Stimulated activated CD8-positive, alpha-beta memory T cell treated with anti-CD3 and anti-CD28 coated beads, Interleukin-4, amount 100 ng/mL, for 48 hours (primary cell): ENCODE measurements at places on chromosomes 12 and 14.
A peak's percentile ranks its signal among the peaks of the same experiment; 100 is the strongest.

GRCh38 chr12:52659395-52659794 lies 7.4 kb upstream of the KRT2 start:
- DNase-seq = no peak

GRCh38 chr12:6088921-6089747 lies 35.3 kb downstream of the VWF start:
- no peak for DNase-seq

DNA sequence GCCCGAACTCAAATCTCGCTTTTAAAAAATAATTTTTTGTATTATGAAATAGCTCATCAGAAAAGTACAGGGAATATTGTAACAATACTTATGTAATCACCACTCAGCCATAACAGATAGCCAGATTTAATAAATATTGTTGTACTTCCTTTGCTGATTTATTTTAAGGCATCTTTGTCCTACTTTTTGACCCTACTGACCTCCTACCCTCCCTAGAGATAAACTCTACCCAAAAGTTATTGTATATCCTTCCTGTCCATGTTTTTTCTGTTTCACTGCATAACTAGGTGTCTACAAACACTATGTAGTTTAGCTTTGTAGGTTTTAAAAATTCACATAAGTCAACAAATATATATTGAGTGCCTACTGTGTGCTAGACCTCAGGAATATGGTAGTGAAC lies 25.1 kb downstream of the SOCS2 start:
- DNase-seq = no peak

GRCh38 chr14:31982642-31983041 lies 94.5 kb upstream of the ARHGAP5 start:
- no peak for DNase-seq

DNA sequence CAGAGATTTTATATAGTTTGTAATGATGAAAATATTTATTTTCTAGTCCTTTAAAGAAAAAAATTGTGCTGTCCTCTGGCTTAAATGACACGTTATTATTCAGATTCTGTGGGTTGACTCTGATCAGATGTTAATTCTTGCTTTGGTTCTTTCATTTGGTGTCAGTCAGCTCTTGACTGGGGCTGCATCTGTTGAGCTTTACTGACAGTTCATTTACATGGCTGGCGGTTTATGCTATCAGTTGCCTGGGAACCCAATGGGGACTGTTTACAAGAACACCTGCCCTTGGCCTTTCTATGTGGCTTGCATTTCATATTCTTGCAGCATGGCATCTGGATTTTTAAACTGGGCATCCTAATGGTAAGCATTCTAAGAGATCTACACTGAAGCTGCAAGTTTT lies 667.1 kb upstream of the FBXO33 start:
- no peak for DNase-seq

DNA sequence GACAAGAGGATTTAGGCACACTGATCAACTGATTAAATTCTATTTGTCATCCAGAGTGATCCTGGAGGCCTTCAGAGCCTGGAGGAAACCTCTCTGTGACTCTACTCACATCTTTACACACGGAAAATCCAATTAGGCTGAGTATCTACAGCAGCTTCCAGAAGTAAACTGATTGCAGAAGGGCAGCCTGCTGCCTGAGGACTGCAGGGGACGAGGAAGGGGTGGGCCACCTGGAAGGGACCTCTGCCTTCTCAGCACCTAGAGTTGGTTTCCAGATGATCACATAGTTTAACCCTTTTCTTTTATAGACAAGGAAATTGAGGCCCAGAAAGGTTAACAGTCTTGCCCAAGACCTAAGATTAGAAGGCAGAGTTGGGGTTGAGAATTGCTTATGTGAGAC lies 206.1 kb downstream of the DAD1 start:
- DNase-seq = no peak

GRCh38 chr12:106759526-106760183 lies 14.8 kb upstream of the RIC8B start:
- no peak for DNase-seq

GRCh38 chr14:87434011-87434410 lies 559.0 kb downstream of the GALC start:
- no peak for DNase-seq

DNA sequence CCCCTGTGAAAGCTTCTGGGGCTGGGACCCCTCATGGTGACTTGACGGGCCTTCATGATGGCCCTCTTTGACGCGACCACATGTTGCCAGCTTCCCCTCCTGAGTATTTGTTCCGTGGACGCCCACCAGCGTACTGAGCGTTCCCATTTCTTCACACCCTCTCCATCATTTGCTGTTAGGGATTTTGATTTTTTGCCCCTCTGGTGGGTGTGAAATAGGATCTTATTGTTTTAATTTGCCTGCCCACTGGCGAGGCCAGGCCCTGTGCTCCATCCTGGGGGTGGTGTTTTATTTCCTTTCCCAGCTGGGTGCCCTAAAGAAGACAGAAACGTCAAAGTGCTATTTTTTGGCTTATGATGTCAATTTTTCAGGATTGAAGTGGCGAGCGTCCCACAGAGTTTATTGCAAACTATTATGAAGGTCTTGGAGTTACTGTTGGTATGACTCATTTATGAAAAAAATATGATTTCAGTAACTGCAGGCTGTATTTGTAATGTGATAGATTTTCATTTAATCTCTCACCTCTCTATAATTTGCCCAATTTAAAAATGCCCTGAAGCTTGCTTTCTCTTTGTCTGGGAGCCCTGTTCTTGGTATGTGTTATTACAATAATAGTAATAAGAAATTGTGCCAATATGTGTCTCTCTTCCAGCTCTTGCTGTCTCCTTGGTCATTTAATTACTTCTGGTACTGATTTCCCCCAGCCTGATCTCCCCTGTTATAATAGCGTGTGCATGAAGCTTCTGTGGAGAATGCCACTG lies 99.6 kb downstream of the SLC25A47 start:
- DNase-seq = no peak

GRCh38 chr14:56295743-56296142 lies 177.5 kb downstream of the PELI2 start:
- no peak for DNase-seq

DNA sequence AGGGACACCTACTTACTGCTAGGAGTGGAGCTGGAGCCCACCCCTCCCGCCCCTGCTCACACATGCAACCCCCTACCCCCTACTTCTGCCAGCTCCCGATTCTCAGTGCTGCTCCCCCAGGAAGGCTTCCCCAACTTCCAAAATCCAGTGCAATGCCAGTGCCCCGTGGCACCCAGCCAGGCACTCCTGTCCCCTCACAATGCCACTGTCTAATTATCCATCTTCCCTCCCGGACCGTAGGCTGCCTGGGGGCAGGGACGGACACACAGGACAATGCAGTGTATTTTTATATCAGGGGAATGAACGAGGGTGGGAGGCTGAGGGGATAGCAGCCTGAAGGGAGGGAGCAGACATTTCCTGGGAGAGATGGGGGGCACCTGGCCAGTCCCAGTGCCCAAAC lies 12.4 kb downstream of the OTUB2 start:
- DNase-seq = no peak

DNA sequence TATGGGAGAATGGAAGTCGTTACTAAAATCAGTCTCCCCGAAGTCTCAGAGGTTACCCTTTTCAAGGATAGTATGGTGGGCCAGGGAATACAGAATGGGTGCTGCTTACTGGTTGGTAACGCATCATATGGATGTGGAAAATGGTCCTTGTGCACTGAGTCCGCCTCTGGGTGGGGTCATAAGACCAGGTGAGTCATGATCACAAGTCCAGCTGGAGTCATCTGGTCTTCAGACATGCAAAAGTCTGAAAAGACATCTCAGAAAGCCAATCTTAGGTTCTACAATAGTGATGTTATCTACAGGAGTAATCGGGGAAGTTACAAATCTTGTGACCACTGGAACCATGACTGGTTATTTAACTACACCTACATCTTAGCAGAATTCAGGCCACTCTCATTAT lies 71.9 kb upstream of the TCL1B start:
- no peak for DNase-seq

GRCh38 chr14:52078095-52078531 lies 9.3 kb upstream of the NID2 start:
- DNase-seq = no peak

GRCh38 chr12:2276288-2277033 lies 223.7 kb downstream of the CACNA1C start:
- no peak for DNase-seq

- DNase-seq = no peak
Measured at GRCh38 chr12:89756585-89757398, 48.2 kb upstream of the ATP2B1 start.

DNA sequence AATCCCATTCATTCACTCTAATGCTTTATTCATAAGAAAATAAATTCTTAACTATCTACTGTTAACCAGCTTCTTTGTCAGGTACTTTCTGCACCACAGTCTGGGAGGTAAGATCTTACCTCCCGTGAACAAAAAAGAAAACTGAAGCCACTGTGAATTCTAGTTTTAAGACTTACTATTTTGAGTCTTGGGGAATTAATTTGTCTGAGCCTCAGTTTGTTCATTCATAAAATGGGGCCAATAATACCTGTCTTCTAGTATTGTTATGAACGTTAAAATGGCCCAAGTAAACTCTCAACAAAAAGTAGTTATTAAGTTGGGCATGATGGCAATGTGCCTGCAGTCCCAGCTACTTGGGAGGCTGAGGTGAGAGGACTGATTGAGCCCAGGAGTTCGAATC lies 59.5 kb upstream of the BBS10 start:
- DNase-seq = no peak

DNA sequence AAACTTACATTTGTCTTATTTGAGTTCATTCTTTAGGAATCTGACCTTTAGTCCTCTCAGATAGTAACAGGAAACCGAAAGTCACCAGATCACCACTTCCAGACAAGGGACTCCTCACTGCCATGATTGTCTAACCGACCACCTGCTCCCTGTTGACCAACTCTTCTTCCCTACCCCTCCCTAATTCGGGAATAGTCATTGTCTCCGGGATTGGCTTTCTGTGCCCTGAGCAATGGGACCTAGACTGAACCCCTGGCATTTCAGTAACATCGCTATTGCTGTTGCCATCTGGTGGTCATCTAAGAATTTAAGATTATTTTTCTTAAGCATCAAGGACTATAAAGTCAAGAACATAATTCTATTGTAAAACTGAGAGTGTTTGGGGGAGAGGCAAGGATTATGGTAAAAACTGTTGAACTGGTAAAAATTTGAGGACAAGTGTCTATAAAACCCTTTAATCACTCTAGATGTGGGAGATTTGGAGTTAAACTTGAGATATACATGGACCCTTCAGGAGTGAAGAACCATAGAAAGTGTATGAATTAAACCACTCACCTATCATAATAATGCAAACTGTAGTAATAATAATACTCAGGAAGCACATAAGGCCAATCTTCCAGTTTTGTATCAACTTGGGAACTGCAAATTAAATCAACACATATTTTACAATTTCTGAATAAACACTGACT lies 6.3 kb downstream of the CLEC2A start:
- DNase-seq = no peak

GRCh38 chr12:40819436-40820108 lies 127.3 kb downstream of the CNTN1 start:
- DNase-seq = no peak

GRCh38 chr12:72272091-72272661 lies at the start of gene TRHDE:
Gene TRHDE, plus strand, starts transcription at chr12:72272370. Its CDS starts 274 bp downstream, at chr12:72272644.
- DNase-seq = no peak

DNA sequence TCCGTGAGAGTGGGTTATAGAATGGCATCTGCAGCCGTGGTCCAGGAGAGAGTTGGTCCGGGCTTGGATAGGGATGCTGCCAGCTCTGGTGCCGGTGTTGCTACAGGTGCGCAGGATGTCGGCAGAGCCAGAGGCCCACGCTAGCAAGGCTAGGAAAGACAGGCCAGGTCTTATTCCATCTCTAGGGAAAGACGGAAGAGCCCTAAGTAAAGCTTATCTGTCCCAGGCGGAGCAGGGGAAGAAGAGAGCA lies 485 bp upstream of the PSME1 start:
- DNase-seq = peak; percentile 43

DNA sequence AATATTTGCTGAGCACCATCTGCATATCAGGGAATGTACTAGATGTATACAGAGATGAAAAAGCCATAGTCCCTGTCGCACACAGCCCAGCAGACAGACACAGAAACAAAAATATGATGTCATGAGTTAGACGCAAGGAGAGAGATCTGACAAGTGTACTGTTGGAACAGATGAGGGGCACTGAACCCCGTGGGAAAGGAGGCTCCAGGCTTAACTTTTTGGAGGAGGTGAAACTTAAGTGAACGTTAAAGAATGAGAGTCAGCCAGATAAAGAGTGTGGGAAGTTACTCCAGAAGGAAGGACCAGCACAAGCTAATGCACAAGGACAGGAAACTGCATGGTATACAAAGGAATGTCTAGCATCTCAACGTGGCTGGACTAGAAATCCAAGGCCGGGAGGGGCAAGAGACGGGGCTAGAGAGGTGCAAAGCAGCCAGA lies 2.5 kb upstream of the ACTN1 start:
- no peak for DNase-seq

- DNase-seq = no peak
Measured at GRCh38 chr12:99810718-99811593, 163.4 kb downstream of the GARIN6 start.

GRCh38 chr14:50778721-50779483 lies 52.1 kb downstream of the NIN start:
- DNase-seq = no peak

- DNase-seq = no peak
Measured at GRCh38 chr14:90384543-90384911, 12.3 kb upstream of the CALM1 start.

GRCh38 chr12:124407074-124407473 lies 112.2 kb downstream of the RFLNA start:
- no peak for DNase-seq

DNA sequence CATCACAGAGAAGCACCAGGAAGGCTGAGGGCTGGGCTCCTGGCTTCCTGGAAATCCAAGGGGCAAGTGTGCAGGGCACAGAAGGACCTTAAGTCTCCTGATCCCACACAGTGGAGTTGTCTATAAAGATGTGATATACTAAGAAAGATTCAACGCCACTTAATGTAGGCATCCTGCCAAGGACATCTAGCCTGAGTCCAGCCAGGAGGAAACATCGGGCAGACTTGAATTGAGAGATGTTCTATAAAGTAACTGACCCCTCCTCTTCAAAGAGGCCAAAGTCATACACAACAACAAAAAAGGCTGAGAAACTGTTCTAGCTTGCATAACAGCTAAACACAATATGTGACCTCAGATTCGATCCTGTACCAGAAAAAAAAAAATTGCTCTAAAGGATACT lies 299.5 kb upstream of the NOS1 start:
- DNase-seq = no peak

GRCh38 chr12:24373004-24373403 lies 423.5 kb upstream of the SOX5 start:
- no peak for DNase-seq

GRCh38 chr14:60925286-60925685 lies 55.6 kb downstream of the TRMT5 start:
- DNase-seq = no peak
